ENCODE measurements at places on chromosomes 7 and 10. TPM values are rescaled to one million over a fixed set of nuclear protein-coding genes. Genes with fewer than 3 reads are reported as not detected.

GRCh38 chr10:12803776-12804175 lies 197.7 kb downstream of the CCDC3 start:
- no peak overlapping the region for H3K4me3 ChIP-seq
- H3K27ac ChIP-seq, result no peak overlapping the region
- no peaks in the 10 kb centered on the region for H3K36me3 ChIP-seq
- no peak for DNase-seq
- peaks cover 11% of the 10 kb centered on the region for H3K4me1 ChIP-seq
- H3K27me3 ChIP-seq, result no peaks in the 10 kb centered on the region

DNA sequence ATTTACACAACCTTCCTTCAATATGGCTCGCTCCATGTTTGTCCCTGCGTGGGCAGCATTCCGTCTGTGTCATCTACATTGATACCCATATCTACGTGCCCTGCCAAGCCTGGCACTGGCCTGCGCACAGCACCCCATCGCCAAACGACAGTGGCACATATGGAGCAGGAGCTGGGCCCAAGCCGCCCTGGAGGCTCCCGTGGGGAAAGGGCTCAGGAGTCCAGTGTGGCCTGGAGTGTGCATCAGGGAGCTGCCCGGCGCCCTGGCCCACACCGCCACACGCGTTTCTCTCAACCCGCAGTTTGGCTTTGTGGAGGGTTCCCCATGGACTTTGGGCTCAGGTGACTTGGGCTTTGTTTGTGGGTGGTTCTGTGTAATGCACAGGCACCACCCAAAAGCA lies 273.2 kb downstream of the PTPRN2 start:
- no peak overlapping the region for H3K27ac ChIP-seq
- peaks cover 17% of the 10 kb centered on the region for H3K4me1 ChIP-seq
- H3K4me3 ChIP-seq, result no peak overlapping the region
- H3K36me3 ChIP-seq, result peaks cover 43% of the 10 kb centered on the region
- DNase-seq, result no peak
- H3K27me3 ChIP-seq, result no peaks in the 10 kb centered on the region

GRCh38 chr7:141178486-141179135 lies 104.7 kb downstream of the TMEM178B start:
- H3K27ac ChIP-seq, result no peak overlapping the region
- DNase-seq, result no peak
- peaks cover 23% of the 10 kb centered on the region for H3K4me1 ChIP-seq
- peaks cover 4% of the 10 kb centered on the region for H3K36me3 ChIP-seq
- H3K4me3 ChIP-seq, result no peak overlapping the region

ZNF365 gene
- total RNA-seq, result 1.1 TPM

DNA sequence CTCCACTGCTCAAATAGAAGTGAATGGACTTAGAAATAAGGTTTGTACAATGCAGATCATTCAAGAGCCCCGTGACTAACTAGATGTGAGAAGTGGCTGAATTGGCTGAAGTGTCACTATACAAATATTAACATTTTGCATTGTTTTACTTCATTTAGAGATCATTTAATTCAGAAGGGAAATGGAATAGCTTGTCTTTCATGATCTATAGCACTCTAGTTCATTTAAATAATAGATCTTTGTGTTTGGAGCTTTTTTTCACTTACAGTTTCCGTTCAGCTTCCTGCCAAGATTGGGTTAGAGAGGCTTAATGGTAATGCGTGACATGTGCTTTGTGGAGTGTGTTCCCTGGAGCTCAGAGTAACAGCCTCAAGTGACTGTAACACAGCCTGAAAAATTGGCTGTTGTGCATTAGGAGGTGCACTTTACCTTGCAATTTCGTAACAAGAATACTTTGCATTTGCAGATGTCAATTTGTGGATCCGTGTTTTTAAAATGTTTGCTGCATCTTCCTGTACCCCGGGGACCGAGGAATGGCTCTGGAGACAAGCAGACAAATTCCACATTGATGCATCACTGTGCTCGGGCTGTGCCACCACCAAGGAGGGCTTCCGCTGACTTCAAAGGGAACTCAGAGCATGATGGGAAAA lies 170.3 kb downstream of the NRP1 start:
- H3K27me3 ChIP-seq, result no peaks in the 10 kb centered on the region
- H3K4me3 ChIP-seq, result no peak overlapping the region
- peaks cover 42% of the 10 kb centered on the region for H3K4me1 ChIP-seq
- H3K36me3 ChIP-seq, result no peaks in the 10 kb centered on the region

Data from neural crest cell (in vitro differentiated cells).